Activated CD4-positive, alpha-beta T cell treated with anti-CD3 and anti-CD28 coated beads, Interleukin-2, amount 50 U/mL, for 48 hours (primary cell): ENCODE measurements at places on chromosomes 6 and 20.

DNA sequence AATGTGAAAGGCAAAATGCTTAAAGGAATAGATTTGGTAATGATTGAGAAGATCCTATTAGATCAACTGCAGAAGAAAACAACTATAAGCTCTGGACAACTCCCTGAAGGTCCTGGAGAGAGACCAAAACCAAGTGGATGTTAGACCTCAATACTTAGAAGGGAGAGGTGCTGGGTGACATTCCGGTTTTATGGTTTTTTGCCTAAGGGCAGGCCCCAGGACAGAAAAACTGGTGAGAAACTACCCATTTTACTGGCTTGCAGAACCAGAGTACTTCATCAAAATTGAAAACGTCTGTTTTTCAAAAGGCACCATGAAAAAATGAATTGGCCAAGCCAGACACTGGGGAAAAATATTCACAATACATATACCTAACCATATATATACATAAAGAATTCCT lies 26.3 kb downstream of the SAMHD1 start:
- DNase-seq, result no peak

GRCh38 chr6:158764926-158765325 lies 54.2 kb downstream of the EZR start:
- DNase-seq, result no peak

GRCh38 chr6:150207931-150208570 lies 65.2 kb downstream of the PPP1R14C start:
- no peak for DNase-seq

GRCh38 chr6:134740027-134740373 lies 209.9 kb downstream of the ALDH8A1 start:
- DNase-seq, result no peak

DNA sequence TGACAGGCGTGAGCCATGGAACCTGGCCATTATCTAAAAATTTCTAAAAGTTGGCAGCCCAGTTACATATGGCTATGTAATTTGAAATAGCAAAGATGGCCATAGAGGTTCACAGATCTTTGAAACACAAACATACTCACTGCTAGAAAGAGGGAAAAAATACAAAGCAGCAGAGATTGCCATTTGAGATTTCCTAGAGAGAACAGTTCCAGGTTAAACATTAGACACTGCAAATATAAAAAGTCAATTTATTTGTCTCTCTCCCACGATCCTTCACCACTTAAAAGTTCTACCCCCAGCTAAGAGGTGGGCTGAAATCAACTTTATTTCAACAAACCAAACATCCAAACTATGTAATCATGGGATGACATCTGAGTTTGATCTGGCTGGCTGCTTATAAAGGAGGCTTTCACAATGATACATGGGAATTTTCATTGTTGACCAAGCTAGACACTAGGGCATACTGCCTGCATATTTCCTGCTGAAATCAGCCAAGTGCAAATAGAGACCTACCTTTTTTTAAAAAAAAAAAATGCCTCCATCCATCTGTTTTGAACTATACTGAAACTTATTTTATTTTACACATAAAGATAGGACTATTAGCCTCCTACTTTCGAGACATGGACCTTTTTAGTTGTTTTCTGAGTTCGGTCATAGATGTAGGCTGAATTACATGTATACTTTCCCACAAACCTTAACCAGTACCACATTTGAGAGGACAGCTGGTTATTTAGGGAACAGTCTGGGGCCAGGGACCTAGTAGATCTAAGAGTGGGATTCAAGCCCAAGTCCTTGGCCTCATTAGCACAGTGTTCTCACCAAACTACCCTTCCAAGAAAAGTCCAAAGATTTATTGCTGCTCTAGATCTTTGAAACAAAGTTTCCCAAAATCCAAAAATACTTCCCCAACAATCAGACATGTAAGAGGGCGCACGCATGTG lies 16.6 kb downstream of the DCDC2 start:
- no peak for DNase-seq

- no peak for DNase-seq
Measured at GRCh38 chr6:38279423-38279822, 360.3 kb downstream of the BTBD9 start.
